ENCODE measurements at places on chromosomes 3 and 15. TPM values are rescaled to one million over a fixed set of nuclear protein-coding genes. Genes with fewer than 3 reads are reported as not detected.

DNA sequence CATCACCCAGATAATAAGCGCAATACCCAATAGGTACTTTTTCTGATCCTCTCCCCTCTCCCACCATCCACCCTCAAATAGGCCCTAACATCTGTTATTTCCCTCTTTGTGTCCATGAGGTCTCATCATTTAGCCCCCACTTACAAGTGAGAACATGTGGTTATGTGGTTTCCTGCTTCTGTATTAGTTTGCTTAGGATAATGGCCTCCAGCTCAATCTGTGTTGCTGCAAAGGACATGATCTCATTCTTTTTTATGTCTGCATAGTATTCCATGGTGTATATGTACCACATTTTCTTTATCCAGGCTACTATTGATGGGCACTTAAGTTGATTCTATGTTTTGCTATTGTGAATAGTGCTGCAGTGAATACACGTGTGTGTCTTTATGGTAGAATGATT lies 165.4 kb downstream of the MBNL1 start:
- DNase-seq: no peak

Gene ERICH6
- not detected for total RNA-seq

GRCh38 chr3:177889161-177889560 lies 647.1 kb upstream of the KCNMB2 start:
- DNase-seq: no peak

Gene BSN
- 0.81 TPM for total RNA-seq

Gene CLRN1
- total RNA-seq: not detected

DNA sequence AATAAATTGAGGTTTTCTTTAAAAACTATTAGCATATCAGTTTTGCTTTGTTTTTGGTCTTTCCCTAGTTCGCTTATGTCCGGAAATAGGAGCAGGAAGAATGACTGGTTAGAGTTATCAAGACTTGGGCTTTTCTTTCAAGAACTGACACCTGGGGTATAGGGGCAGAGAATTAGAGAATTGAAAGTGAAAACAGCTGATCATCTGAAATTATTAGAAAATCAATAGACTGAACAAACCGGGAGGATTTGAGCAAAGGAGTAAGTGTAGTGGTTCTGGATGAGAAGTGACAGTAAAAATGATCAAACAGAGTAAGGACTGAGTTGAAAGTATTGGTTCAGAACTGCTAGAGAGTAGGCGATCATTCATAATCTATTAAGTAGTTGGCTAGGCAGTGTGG lies 6.0 kb downstream of the MINDY2 start:
- DNase-seq: no peak

- DNase-seq: no peak
These were observed 445.3 kb downstream of the NAALADL2 start for GRCh38 chr3:175304404-175304803.

Gene PLAAT1
- total RNA-seq: 1.5 TPM
